ENCODE measurements at places on chromosomes 5 and 9.

GRCh38 chr9:3743901-3744413 is 218.2 kb upstream of the RFX3 start:
- DNase-seq = no peak

- DNase-seq = no peak
Observed at GRCh38 chr5:42858031-42858643, 46.4 kb upstream of the SELENOP start.

DNA sequence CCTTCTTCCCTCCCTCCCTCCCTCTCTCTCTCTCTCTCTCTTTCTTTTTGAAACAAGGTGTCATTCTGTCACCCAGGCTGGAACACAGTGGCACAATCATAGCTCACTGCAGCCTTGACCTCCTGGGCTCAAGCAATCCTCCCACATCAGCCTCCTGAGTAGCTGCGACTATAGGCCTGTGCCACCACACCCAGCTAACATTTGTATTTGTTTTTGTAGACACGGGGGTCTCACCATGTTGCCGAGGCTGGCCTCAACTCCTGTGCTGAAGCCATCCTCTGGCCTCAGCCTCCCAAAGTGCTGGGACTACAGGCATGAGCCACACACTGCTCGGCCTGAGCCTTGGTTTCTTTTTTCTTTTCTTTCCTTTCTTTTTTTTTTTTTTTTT is 45.8 kb downstream of the PLPP7 start:
- no peak for DNase-seq

DNA sequence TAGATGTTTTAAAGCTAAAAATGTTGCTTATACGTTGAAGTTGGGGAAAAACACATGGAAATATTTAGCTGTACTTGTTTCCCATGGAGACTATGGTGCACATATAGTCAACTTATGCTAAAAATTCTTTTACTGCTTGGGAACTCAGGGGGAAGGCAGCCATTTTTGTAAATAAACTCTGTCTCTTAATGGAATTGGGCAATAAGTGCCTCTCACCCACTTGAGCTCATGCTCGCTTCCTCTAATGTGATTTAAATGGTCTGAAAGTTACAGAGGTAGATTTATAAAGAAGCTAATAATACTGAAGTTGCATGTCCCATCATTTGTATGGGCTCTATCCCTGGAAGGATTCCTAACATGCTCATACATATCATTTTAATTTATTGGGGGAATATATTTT is 523.8 kb downstream of the RASEF start:
- no peak for DNase-seq

DNA sequence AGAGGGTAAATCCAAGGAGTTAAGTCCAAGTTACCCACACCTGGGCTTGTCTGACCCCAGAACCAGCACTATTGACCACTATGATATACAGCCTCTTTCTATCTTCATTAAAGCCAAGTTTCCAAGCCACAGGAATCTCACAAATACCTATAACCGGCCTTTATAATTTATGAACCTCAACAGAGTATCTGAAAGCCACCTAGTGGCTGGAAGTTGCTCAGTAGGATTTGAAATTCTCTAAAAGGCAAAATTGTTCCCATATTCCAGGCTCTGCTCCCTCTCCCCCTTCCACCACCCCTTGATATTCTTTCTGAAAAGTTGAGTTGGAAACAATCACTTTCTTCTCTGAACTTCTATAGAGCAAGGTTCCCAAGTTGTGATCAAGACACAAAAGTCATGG is 106.4 kb upstream of the GPR151 start:
- no peak for DNase-seq

GRCh38 chr9:126162611-126163381 is 163.8 kb upstream of the MVB12B start:
- DNase-seq = no peak

GRCh38 chr5:179192891-179193470 is 132.8 kb downstream of the ZNF354C start:
- no peak for DNase-seq

All from glutamatergic neuron (in vitro differentiated cells).